ENCODE measurements at places on chromosomes 1 and 21.

DNA sequence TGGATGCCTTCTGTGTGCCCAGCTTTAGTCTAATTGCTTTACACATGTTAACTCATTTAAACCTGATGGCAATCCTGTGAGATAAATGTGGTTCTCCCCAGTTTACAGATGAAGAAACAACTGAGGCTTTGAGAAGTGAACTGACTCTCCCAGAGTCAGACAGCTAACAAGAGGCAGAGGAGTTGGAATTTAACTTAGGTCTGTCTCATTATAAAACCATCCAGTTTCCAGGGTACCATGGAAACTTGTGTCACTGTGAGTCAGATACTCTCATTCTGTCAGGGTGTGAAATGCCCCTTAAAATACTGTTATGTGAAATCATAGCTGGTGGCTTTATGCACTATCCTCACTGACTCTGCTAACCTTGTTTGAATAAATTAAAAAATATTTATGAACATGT lies 206.6 kb downstream of the PBX1 start:
- no peak for DNase-seq

DNA sequence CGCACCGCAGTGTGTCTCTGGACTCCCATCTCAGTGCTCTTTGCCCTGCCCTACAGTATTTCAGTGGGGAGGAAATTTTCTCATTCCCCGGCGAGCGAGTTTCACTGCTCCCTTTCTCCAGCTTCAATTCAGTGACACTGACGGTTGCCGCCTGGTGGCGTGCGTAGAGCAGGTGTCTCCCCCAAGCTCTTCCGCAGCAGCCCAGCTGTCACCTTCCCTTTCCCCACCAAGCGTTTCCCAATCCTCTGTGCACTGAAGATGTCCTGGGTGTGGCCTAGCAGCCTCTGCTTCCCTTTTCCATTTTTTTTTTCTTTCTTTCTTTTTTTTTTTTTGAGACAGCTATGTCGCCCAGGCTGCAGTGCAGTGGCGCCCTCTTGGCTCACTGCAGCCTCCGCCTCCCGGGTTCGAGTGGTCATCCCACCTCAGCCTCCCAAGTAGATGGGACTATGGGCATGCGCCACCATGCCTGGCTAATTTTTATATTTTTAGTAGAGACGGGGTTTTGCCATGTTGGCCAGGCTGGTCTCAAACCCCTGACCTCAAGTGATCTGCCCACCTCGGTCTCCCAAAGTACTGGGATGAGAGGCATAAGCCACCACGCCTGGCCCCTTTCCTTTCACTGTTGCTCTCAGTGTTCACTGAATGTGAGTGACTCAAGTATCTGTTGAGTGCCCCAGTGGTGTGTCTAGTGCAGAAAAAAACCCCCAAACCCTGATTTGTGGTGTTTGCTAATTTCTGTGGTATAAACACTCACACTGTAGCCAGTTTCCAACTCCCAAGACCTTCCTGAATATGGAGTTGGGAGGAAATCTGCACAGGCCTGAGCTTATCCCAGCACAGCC lies 30.1 kb downstream of the TNFRSF1B start:
- DNase-seq, result no peak

DNA sequence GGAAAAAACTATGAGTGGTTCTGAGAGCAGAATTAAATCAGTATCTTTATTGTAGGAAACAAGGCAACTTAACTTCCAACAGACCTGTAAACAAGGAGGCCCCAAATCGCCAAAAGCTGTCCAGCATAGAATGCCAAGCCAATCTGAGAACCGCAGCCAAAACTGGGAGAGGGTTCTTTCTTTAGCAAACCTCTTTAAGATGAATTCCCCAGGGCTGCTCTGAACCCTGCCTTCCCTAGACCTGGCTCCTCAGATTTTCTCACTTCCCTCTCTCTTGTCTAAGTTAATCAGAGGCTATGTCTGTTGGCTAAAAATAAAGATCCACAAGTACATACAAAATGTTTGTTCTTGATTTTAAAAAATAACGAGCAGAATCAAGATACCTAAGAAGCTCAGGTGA lies 141.4 kb downstream of the SMYD3 start:
- DNase-seq, result no peak

GRCh38 chr1:22365331-22366295 lies 86.0 kb upstream of the ZBTB40 start:
- no peak for DNase-seq

GRCh38 chr1:220579317-220579716 lies 51.4 kb downstream of the MARK1 start:
- no peak for DNase-seq

DNA sequence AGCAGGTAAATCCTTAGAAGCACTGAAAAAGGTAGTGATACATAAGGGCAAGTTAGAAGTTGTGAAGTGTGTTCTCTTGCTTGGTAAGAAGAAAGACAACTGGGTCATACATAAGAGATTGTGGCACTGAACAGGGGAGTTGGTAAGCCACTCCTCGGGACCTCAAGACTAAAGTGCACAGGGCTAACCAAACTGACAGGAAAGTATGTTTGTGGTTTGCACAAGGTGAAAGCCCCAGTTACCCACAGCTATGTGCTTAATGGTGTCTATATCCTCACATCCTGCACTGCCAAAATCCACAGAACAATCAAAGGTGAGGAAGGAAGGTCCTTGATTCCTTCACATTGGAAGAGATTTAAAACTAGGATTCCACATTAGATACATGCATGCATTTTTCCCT lies 276.5 kb downstream of the DNM3 start:
- DNase-seq, result no peak

- peak; percentile 96 for DNase-seq
Measured at GRCh38 chr1:2049718-2050431, at the start of gene PRKCZ. TSS of gene PRKCZ (plus strand) at chr1:2050411. CDS start at chr1:2050631, 220 bp downstream.
